ENCODE measurements at places on chromosomes 1 and 21. TPM values are rescaled to one million over a fixed set of nuclear protein-coding genes. Genes with fewer than 3 reads are reported as not detected.

DNA sequence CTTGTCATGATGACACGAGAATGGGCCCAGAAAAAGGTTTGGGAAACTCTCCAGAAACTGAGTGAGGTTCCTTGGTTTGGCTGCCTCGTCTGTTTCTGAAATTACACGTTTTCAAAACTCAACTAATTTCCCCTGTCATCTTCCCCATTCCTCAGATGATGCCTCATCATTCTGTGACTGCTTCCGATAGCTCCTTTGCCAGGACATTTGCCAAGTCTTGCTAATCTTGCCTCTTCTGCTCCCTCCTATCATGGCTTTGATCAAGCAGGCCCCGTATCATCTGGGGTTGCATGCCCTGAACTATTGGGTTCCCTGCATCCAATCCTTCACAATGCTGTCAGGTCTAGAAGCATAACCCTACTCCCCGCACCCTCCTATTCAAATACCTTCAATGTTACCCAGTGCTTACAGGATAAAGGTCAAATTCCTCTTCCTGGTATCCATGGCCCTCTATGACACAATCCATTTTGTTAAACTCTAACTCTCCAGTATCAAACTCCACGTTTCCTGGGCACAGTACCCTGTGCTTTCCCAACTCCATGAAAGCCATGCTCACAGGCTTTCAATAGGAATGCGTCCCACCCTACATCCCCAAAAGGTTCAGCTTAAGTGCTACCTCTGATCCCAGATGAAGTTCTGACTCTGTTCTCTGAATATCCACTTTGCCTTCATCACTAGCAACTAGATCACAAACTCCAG lies 22.2 kb upstream of the TMEM200B start:
- H3K4me1 ChIP-seq: no peaks in the 10 kb centered on the region
- peak overlapping the region; percentile 9 for H3K27ac ChIP-seq
- DNase-seq: no peak
- H3K4me3 ChIP-seq: no peak overlapping the region

GRCh38 chr1:40773748-40774265 lies 9.8 kb upstream of the KCNQ4 start:
- H3K4me1 ChIP-seq: peaks cover 30% of the 10 kb centered on the region
- H3K27ac ChIP-seq: no peak overlapping the region
- H3K4me3 ChIP-seq: no peak overlapping the region
- DNase-seq: no peak

Gene ANKRD34A
- 1.8 TPM for total RNA-seq

GRCh38 chr1:229285440-229285839 lies 14.5 kb downstream of the RAB4A start:
- H3K27ac ChIP-seq: no peak overlapping the region
- H3K4me1 ChIP-seq: peaks cover 14% of the 10 kb centered on the region
- no peaks in the 10 kb centered on the region for H3K27me3 ChIP-seq
- peaks cover 42% of the 10 kb centered on the region for H3K36me3 ChIP-seq

GRCh38 chr1:200262326-200262965 lies 147.4 kb downstream of the ZNF281 start:
- DNase-seq: no peak
- no peak overlapping the region for H3K4me3 ChIP-seq
- H3K36me3 ChIP-seq: no peaks in the 10 kb centered on the region
- no peak overlapping the region for H3K27ac ChIP-seq

GRCh38 chr1:32100807-32101708 lies 6.8 kb upstream of the KPNA6 start:
- peaks cover 2% of the 10 kb centered on the region for H3K4me1 ChIP-seq
- H3K4me3 ChIP-seq: no peak overlapping the region
- H3K27me3 ChIP-seq: no peaks in the 10 kb centered on the region
- no peak overlapping the region for H3K27ac ChIP-seq
- H3K36me3 ChIP-seq: peaks cover 28% of the 10 kb centered on the region

DNA sequence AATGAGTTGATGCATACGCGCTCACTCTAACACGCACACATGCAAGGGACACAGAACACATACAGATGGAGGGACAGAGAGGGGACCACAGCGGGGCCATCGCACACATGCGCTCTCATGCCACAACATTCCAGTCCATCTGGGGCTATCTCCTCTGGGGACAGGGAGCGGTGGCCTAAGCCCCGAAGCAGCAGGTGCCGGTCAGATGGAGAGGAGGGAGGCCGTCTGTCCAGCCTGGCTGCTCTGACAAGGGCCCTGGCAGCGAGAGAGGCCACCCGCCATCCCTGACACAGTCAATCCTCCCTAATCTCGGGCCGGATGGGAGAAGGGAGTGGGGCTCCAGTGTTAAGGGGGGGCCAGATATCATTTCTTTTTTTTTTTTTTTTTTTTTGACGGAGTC lies 123.5 kb downstream of the KIAA0319L start:
- H3K27ac ChIP-seq: no peak overlapping the region
- H3K4me3 ChIP-seq: no peak overlapping the region
- H3K36me3 ChIP-seq: peaks cover 19% of the 10 kb centered on the region
- H3K4me1 ChIP-seq: peaks cover 7% of the 10 kb centered on the region

DNA sequence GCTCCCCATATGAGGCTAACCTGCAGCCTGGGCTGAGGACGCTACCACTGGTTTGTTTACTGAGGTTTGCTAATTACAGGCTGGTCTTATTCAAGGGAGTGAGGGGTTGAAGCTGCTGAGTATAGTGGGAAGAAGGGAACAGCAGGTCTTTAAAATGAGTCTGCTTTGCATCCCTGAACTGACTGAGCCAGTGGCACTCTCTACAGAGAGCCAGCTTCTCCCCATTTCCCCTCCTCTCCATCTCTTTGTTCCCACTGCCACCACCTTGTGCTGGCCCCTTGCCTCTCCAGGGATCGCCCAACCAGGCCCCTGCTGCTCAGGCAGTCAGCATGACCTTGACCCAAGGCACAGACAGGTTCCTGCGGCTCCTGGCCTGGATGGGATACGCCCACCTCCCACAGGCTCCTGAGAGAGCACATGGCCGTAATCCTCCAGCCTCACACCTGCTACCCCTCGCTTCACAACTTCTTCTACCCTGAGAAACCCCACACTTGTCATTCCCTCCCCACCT lies 45.0 kb downstream of the IER5 start:
- H3K4me3 ChIP-seq: no peak overlapping the region
- peaks cover 82% of the 10 kb centered on the region for H3K4me1 ChIP-seq
- no peak for DNase-seq
- H3K36me3 ChIP-seq: no peaks in the 10 kb centered on the region
- H3K27ac ChIP-seq: peak overlapping the region; percentile 39
- no peaks in the 10 kb centered on the region for H3K27me3 ChIP-seq

Gene COL9A2
- 2.5 TPM for total RNA-seq

DNA sequence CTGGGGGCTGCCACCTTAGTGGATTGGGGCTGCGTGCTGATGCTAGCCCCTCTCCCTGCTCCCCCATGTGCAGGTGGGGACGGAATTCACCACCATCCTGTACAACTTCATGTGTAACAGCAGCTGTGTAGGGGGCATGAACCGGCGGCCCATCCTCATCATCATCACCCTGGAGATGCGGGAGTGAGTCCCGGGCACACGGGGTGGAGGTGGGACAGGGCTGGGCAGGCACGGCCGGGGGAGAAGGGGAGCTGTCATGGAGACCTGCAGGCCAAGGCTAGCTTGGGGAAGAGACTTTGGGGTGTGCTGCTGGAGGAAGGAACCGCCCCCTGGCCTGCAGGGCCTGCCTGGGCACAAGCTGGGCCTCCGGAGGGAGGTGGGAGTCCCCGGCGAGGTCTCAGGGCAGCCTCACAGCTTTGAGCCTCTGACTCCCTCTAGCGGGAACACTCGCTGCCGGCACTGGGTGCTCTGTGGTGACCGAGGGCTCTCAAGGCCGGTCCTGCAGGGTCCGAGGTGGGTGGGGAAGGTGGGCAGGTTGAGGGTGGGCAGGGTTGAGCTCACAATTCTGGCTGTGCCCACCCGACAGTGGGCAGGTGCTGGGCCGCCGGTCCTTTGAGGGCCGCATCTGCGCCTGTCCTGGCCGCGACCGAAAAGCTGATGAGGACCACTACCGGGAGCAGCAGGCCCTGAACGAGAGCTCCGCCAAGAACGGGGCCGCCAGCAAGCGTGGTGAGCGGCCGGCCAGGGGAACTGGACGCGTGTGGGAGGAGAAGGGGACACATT lies 25.0 kb upstream of the CCDC27 start:
- H3K4me1 ChIP-seq: no peaks in the 10 kb centered on the region
- no peaks in the 10 kb centered on the region for H3K36me3 ChIP-seq
- peak; percentile 30 for DNase-seq
- no peak overlapping the region for H3K4me3 ChIP-seq
- H3K27ac ChIP-seq: no peak overlapping the region
- no peaks in the 10 kb centered on the region for H3K27me3 ChIP-seq

- peak overlapping the region; percentile 83 for H3K4me3 ChIP-seq
- peak; percentile 42 for DNase-seq
- no peaks in the 10 kb centered on the region for H3K27me3 ChIP-seq
- peak overlapping the region; percentile 77 for H3K27ac ChIP-seq
Observed at GRCh38 chr1:155324717-155325602, 4.3 kb downstream of the RUSC1 start.

DNA sequence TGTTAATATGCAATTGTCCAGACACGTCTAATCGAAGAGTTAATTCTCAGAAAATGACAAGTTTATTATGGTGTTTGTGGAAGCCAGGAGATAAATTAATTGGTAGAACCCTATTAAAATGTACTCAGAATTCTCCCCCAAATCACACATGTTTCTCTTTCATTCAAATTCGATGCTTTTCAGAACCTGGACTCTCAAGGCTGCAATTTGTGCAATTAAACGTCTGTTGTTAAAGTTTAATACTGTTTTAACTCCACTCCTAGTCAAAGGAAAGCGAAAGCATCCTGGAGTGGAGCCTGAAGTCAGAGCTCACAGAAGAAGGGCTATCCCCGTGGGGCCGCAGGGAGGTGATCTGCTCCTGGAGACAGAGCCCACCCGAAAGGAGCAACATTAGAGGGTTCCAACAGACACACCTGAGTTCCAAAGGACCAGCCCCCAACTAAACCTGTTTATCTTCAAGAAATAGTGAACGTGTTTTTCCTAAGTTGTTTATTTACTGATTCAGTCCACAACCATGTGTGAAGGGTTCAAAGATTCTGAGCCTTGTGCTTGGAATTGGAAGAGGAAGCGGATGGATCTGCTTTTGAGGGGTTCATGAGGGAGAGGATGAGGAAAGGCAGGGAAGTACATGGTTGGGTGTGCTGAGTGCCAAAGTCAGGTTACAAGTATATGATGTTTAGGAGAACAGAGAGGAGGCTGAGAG lies 68.0 kb upstream of the AKT3 start:
- no peaks in the 10 kb centered on the region for H3K36me3 ChIP-seq
- H3K27ac ChIP-seq: no peak overlapping the region
- DNase-seq: no peak
- H3K4me1 ChIP-seq: peaks cover 13% of the 10 kb centered on the region
- H3K4me3 ChIP-seq: peak overlapping the region; percentile 71

Gene HES3
- not detected for total RNA-seq

- H3K27me3 ChIP-seq: no peaks in the 10 kb centered on the region
- no peak overlapping the region for H3K4me3 ChIP-seq
- no peaks in the 10 kb centered on the region for H3K36me3 ChIP-seq
- no peak overlapping the region for H3K27ac ChIP-seq
- H3K4me1 ChIP-seq: peaks cover 35% of the 10 kb centered on the region
Observed at GRCh38 chr1:211735208-211736170, 60.1 kb upstream of the NEK2 start.

- H3K27me3 ChIP-seq: no peaks in the 10 kb centered on the region
- H3K27ac ChIP-seq: no peak overlapping the region
- no peak overlapping the region for H3K4me3 ChIP-seq
- H3K36me3 ChIP-seq: no peaks in the 10 kb centered on the region
- DNase-seq: no peak
Observed at GRCh38 chr1:13824626-13825025, 124.6 kb downstream of the PRDM2 start.

Measured in activated CD8-positive, alpha-beta T cell treated with anti-CD3 and anti-CD28 coated beads, Interleukin-2, amount 10 ng/mL, durations not matched to agents 7 days and 5 days (primary cell).